ENCODE measurements at places on chromosomes 16 and 17. TPM values are rescaled to one million over a fixed set of nuclear protein-coding genes. Genes with fewer than 3 reads are reported as not detected.

Gene MIEF2
- 9.6 TPM for total RNA-seq

Gene KCNH4
- total RNA-seq = under 0.01 TPM

Gene DLX3
- not detected for total RNA-seq

Gene CCDC40
- 1.5 TPM for total RNA-seq

Gene CA5A
- not detected for total RNA-seq

Gene EPX
- not detected for total RNA-seq

Gene SCNN1B
- under 0.01 TPM for total RNA-seq

Gene CARD14
- 0.09 TPM for total RNA-seq

Gene ZNF200
- total RNA-seq = 8.4 TPM

Gene MT1F
- 0.99 TPM for total RNA-seq

Gene CTRB2
- total RNA-seq = not detected

Gene CDRT15
- total RNA-seq = not detected

Gene CORO6
- total RNA-seq = 2.4 TPM
